ENCODE measurements at places on chromosomes 2 and 18.

GRCh38 chr2:170695521-170696410 lies 19.4 kb upstream of the SP5 start:
- no peak for DNase-seq

DNA sequence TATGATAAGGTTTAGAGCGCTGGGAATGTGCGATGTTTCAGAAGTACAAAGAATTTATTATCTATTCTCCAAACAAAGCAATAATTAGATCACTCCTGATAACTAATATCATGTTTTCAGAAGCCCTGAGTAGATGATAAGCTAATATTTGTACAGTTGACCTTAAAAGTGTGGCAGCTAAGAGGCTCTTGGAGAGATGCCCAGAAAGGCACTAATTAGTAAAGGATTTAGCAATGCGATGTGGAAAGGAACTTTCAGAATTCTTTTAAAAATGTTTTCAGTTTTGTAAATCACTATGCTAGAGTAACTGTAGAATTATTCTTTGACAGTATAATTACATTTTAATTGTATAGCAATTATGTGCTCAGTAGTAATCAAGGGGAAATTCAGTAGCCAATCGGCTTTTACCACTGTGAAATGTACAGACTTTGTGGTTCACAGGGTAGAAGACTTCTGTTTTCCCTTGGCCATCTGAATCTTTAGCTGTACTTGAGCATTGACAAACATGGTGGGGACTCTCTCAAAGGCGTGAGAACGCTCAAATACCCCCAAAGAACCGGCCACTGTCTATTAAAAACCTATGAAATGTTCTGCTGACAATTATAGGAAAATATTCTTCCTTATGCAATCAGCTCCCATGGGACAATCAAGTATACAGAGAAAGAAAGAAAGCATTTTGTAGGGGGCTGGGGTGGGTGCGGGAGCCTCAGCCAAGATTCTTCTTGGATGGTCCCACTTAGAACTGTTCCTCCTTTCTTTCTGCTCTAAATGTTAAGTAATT lies 262.8 kb upstream of the AGAP1 start:
- DNase-seq, result no peak

- DNase-seq, result no peak
Measured at GRCh38 chr18:36706134-36706881, 122.5 kb downstream of the TPGS2 start.

- no peak for DNase-seq
Measured at GRCh38 chr2:218039171-218039570, 29.9 kb upstream of the RUFY4 start.

- DNase-seq, result no peak
Measured at GRCh38 chr2:9081750-9082149, 78.3 kb upstream of the MBOAT2 start.

DNA sequence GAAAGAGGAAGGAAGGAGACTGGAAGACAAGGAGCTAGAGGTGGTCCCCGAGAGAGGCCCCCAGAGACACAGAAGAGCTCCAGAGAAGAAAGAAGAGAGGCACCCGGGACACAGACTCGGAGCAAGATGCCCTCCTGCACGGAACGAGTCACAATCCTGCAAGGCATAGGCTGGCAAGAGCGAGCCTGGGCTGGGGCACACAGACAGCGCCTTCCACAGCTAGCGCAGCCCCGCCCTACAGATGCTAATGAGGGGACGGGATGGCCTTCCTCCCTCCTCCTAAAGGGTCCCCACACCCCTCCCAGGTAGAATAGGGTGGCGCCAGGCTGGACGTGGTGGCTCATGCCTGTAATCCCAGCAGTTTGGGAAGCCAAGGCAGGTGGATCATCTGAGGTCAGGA lies 19.8 kb upstream of the GPR17 start:
- DNase-seq, result no peak

DNA sequence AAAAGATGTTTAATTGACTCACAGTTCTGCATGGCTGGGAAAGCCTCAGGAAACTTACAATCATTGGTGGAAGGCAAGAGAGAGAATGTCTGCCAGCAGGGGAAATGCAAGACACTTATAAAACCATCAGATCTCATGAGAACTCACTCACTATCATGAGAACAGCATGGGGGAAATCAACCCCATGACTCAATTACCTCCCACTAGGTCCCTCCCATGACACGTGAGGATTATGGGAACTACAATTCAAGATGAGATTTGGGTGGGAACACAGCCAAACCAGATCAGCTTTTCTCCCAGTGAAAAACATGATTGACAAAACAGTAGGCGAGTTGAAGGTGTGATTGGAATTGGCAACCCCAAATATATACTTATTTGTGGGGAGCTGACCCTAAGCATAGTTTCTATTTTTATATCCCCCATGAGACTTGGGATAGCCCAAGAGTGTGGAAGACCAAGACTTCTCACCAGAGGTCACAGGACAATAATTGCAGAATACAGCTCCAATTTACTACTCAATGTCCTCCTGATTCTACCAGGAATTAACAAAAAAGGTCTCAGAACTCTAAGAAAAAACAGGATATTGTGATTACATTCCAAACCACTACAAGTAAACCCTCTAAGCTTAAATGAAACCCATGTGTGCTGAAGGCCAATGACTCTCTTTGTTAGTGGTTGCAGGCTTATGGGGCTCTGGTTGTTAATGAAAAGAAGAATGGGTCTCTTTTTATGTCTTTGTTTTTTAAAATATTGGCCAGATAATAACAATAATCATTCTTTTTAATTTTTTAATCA lies 96.1 kb upstream of the PIK3C3 start:
- DNase-seq, result no peak

GRCh38 chr2:158297606-158298005 lies 158.9 kb downstream of the CCDC148 start:
- no peak for DNase-seq

GRCh38 chr2:68995916-68996315 lies 17.1 kb upstream of the ANTXR1 start:
- no peak for DNase-seq

DNA sequence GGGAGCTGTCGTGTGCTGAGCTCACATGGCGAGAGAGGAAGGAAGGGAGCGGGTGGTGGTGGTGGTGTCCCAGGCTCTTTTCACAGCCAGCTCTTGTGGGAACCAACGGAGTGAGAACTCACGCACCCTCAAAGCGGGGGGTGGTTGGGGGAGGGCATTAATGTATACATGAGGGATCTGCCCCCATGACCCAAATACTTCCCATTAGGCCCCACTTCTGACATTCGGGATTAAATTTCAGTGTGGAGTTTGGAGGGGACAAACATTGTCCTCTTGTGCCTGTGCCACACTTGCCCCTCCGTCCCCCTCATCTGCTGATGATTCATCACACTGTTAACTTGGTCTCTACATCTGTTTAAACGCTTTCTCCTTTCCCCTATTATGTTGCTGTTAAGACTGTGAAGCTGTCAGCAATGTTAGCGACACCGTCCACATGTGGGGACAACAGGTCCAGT lies 22.5 kb downstream of the INPP4A start:
- no peak for DNase-seq

- no peak for DNase-seq
Measured at GRCh38 chr2:217521820-217522219, 481.0 kb downstream of the TNS1 start.

GRCh38 chr2:42979416-42979869 lies 187.1 kb upstream of the HAAO start:
- no peak for DNase-seq

GRCh38 chr2:73018188-73018825 lies 53.2 kb downstream of the SFXN5 start:
- no peak for DNase-seq

GRCh38 chr2:161481619-161482018 lies 65.5 kb downstream of the TBR1 start:
- DNase-seq, result no peak

GRCh38 chr2:205193125-205193835 lies 489.0 kb upstream of the NRP2 start:
- DNase-seq, result no peak

DNA sequence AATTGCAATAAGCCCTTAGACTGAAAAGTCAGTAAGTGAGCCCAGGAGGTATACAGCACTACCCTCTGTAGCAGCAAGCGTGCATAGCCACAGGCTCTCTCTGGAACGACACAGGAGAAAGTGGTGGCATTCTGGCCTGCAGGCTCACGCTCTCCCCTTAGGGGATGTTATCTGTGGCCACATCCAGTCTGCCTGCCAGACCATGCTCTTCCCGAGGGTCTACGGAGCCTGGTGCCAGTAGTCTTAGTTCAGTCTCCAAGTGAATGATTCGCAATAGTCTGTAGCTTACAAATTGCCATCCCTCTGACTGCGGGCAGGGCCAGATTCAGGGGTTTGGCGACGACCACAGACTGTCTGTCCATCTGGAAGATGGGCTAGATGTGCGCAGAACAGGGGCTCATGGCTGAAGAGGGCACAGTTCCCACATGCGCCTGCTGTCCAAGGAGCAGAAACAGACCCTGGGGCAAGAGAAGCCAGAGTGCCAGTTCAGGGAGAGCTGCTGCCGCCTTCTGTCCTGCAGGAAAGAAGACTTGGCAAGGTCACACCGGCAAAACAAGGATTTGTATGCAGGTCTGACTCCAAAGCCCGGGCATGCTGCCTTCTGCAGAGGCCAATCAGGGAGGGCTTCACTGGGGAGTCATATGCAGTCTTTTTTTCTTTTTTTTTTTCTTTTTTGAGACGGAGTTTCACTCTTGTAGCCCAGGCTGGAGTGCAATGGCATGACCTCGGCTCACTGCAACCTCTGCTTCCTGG lies 3.5 kb upstream of the KLF11 start:
- peak; percentile 90 for DNase-seq

GRCh38 chr2:196253116-196253480 lies 81.7 kb upstream of the STK17B start:
- DNase-seq, result no peak

GRCh38 chr2:119234021-119235019 lies 10.7 kb downstream of the STEAP3 start:
- no peak for DNase-seq

DNA sequence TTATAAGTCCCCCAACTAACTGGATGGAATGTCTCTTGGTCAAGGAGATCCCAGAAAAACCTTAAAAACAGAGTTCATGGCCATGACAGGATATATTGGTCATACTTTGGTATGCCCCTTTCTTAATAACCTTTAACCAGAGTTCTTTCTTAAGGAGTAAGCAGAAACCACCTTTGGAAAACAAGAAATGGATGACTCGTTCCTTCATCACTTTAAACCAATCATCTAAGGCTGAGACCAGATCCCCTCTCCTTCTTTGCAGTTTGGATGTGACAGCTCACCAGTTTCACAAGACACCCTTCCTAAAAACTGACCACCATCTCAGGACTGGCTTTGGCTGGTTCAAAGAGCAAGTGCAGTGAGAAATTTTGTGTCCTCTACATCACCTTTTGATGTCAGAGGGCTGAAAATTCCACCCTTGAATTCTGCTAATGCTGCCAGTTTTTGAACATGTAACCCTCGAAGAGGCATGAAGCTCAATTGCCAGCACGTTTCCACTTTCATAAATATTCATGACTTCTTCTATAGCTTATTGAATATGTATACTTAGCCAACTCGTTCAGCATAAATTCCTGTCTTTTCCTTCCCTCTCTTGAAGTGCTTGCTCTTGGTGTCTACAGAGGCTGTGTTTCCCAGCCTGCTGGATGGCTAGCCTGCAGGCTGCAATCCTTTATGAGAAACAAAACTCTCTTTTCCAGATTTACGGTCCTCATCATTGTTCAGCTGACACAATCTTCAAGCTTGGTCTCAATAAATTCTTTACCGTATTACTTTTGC lies 1323.5 kb upstream of the TMEFF2 start:
- no peak for DNase-seq

DNA sequence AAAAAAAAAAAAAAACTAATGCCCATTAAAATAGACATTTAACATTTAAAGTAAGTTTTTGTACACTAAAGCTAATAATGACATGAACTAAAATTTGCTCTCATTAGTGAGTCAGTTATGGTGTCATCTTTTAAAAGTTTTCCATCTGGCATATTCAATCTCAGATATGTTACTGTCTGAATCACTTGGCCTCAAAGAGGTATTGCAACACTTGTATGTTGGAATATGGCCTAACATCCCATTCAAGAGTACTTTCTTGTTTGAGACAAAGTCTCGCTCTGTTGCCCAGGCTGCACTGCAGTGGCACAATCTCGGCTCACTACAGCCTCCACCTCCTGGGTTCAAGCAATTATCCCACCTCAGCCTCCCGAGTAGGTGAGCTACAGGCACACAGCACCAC lies 169.7 kb downstream of the TMEM163 start:
- no peak for DNase-seq

- DNase-seq, result no peak
Measured at GRCh38 chr2:160332318-160332717, 132.2 kb upstream of the ITGB6 start.

DNA sequence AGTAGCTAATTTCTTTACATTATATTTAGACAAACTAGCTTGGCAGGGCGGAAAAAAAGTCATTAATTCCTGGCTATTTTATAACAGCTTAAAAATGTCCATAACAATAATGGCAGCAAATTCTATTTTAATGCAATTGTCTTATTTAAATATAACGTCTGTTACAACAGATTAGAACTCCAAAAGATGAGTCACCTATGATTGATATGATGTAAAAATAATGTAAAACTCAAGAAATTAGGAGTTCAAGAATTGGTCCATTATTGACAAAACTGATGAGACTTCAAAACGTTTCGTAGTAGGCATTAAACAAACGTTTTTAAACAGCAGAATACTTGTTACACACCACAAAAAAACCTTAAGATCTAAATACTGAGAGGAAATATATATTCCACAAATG lies 2.7 kb downstream of the XPO1 start:
- no peak for DNase-seq

DNA sequence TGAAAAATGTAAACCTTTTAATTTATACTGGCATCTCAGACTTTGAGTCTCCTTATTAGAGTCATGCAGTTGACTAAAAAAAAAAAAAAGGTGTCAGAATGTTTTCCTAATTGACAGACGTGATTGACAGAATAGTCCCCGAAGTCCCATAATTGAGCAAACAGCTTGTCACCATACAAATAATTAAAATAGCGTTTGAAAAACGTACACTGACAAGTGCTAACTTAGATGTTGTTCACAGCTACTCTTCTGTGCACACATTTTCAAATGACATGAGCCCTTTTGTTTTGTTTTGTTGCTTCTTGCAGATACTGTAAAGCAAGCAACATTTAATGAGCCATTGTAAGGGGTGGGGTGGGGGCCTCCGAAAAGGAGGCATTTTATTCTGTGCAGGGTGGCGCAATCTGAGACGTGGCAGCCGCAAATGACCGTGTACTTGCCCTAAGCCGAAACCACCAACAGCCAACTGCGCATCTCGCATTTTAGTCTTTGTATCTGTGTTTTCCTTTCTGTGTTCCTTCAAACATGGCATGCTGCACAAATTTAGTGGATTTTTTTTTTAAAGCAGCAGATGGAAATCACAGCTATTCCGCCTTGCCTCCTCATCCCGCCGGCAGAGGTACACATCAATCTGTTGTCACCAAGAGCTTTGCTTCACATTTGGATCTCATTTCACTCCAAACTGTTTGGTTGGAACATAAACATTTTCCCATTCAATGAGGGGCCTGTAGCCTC lies 52.4 kb downstream of the LPIN1 start:
- no peak for DNase-seq
